ENCODE measurements at places on chromosomes 3 and 15. TPM values are rescaled to one million over a fixed set of nuclear protein-coding genes. Genes with fewer than 3 reads are reported as not detected.

DNA sequence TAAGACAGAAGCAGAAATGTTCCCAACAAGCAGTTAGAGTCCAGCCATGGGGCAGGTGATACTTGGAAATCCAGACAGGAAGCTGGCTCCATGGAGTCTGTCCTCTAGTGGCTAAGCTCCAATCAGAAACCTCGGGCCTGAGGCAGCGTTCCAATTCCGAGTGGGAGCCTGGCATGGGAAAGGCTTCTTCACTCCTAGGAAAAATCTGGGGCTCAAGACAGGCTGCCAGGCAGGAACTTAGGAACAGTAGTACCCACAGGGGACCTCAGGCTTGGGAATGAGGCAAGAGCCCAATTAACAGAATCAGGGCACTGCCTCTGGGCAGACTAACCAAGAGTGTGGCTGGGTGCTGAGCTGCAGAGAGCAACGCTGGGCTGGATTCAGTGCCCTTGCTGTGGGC is 6.2 kb upstream of the ATP13A4 start:
- no peaks in the 10 kb centered on the region for H3K4me1 ChIP-seq
- no peak overlapping the region for H3K27ac ChIP-seq
- DNase-seq: no peak
- H3K36me3 ChIP-seq: no peaks in the 10 kb centered on the region
- H3K27me3 ChIP-seq: no peaks in the 10 kb centered on the region

DNA sequence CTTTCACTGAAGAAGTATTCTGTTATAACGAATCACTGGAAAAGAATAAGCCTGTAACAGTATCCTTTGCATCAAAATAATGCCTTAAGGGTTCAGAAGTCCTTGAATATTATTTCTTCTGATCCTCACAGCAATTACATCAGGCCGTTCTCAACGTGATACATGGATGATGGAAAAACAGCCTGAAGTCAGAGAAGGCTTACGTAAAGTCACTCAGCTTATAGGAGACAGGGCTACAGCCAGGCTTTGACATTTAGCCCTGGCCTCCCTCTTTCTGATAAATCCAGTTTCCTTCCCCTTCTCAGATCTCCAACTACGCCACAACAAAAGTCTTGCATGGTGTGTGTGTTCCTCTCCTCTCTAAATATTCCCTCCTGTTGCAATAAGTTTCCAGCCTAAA is 131.9 kb downstream of the ANO10 start:
- DNase-seq: no peak
- peaks cover 4% of the 10 kb centered on the region for H3K27me3 ChIP-seq
- H3K27ac ChIP-seq: no peak overlapping the region
- H3K36me3 ChIP-seq: peaks cover 3% of the 10 kb centered on the region

DNA sequence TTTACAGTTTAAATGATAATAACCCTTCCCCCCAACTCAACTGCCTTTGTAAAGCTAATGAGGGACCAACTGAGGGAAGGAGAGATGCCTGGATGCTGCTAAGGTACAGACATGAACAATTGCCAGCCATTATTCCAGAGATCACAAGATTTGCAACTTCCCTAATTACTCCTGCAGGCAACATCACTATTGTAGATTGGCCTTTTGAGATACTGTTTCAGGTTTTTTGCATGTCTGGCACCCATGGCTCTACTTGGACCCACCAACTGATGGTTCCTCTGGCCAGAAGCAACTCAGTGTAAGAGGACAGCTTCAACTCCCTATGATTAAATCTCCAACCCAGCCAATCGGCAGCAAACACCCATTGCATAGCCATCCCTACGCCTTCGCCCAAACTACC is 478.7 kb downstream of the FHIT start:
- H3K36me3 ChIP-seq: no peaks in the 10 kb centered on the region
- no peaks in the 10 kb centered on the region for H3K27me3 ChIP-seq
- no peak for DNase-seq
- H3K27ac ChIP-seq: no peak overlapping the region
- H3K4me3 ChIP-seq: no peak overlapping the region

GRCh38 chr3:105436687-105437086 is 70.0 kb downstream of the ALCAM start:
- H3K27ac ChIP-seq: no peak overlapping the region
- no peaks in the 10 kb centered on the region for H3K27me3 ChIP-seq
- no peak for DNase-seq
- H3K4me3 ChIP-seq: no peak overlapping the region

The LDHAL6B gene
- total RNA-seq: not detected

The PFN2 gene
- 4.3 TPM for total RNA-seq

All from activated CD4-positive, alpha-beta T cell treated with anti-CD3 and anti-CD28 coated beads for 36 hours (primary cell).